Right ventricle myocardium inferior (tissue), 1 donor: ENCODE measurements at places on chromosomes 7 and 10.

DNA sequence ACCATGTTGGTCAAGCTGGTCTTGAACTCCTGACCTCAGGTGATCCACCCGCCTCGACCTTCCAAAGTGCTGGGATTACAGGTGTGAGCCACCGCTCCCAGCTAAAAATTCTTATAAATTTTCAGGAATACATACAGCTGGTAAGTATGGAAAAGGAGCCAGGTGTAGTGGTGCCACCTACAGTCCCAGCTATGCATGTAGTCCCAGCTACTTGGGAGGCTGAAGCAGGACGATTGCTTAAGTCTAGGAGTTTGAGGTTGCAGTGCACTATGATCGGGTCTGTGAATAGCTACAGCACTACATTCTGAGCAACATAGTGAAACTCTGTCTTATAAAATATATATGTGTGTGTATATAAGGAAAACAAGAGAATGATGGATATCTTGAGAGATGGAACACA, 19.0 kb downstream of the LDB1 start:
- no peak for DNase-seq

- DNase-seq = no peak
Observed at GRCh38 chr7:45689797-45690761, 115.9 kb downstream of the ADCY1 start.

GRCh38 chr7:30890226-30890625, 21.4 kb upstream of the AQP1 start:
- no peak for DNase-seq

DNA sequence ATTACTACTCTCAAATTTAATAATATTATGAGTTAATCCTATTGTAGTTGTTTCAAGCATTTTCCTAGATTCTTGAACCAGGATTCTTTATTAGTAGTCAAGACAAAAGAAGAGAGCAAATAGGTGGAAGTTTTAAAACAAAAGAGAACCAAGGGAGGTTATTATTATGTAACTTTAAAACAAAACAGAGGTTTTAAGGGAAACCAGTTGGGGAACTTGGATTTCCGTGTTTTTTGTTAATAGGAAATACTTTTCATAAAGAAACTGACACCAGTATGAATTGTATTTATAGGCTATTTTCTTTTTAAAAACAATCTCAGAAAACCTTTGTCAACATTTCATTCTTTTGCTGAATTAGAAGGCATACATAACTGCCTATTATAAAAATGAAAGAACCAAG, 183.9 kb downstream of the WNT2 start:
- DNase-seq = no peak

GRCh38 chr7:110003827-110004226, 1087.1 kb upstream of the LRRN3 start:
- DNase-seq = no peak

GRCh38 chr10:91617072-91617609, 15.7 kb downstream of the PPP1R3C start:
- DNase-seq = no peak

GRCh38 chr7:139994356-139994755, 68.4 kb downstream of the PARP12 start:
- no peak for DNase-seq

DNA sequence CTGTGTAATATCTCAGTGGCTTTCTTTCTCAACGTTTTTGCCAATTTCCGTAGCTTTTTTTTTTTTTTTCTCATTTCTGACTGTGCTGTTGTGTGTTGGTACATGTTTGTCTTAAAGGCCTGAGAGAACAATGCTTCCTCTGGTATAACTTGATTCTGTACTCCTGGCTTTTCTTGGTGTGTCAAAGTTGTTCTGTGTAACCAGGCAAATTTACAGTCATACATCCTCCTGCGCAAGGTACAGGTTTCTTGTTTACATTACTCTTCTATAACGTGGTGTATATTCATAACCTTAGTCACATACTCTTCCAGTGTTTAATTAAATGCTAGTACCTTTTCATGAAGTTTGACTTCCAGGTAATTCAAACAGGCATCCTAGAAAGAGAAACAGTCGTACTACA, 8.3 kb upstream of the ARHGAP12 start:
- no peak for DNase-seq
